ENCODE measurements at places on chromosomes 3 and 15.

DNA sequence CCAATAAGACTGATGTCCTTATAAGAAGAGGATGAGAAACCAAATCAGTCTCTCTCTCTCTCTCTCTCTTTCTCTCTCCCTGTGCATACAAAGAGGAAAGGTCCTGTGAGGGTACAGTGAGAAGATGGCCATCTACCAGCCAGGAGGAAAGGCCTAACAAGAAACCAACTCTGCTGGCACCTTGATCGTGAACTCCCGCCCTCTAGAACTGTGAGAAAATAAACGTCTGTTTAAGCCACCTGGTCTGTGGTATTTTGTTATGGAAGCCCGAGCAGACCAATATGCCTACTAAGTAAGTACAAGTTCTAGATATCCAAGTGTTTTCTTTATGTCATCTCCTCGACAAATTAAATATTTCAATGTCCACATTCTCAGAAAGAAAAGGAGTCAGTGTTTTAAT is 44.9 kb upstream of the TMC3 start:
- no peak for DNase-seq

DNA sequence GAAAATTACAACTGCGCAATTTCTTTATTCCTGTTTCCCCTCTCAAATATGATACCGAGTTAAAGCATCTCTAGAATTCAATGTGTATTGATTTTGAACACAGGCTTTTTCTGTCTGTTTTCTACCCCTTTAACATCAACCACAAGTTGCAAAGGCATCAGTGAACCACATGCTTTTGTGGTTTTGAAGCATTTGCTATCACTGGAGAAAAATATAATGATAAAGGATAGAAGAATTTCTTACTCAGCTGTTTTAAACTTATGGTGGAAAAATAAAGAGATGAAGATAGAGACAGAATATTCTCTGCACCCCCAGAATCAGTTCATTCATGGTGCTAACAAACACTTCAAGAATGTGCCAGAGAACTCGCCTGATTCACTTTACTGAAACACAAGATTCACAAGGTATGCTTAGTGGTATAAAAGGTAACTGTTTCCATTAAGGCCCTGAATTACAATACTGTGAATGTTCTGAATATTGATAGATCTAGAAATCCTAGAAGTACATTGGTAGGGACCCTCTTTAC is 9.5 kb upstream of the DPPA4 start:
- DNase-seq = no peak

GRCh38 chr15:76149291-76149915 is 89.6 kb downstream of the TMEM266 start:
- no peak for DNase-seq

DNA sequence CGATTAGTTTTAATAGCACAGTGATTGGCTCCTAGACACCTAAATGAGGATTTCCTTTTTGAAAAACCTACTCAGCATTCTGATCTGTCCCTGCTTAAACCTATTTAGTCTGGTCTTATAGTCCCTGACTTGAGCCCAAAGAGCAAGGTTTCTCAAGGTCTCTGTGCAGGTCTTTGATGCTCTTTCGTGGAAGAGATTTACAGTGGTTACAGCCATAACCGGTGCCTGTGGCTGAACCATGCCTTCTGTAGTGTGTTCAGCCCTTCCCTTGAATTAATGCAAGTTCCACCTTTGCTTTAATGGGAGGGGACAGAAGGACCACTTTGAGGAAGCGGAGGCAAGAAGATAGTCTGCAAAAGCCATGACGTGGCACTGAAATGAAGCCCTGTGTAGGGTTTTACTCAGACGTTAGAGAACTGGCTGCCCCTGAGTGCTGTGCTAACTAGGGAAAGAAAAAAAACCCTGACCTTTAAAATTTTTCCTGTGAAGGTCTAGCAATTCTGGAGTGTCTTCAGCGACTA is 43.0 kb downstream of the ZBTB38 start:
- DNase-seq = no peak

DNA sequence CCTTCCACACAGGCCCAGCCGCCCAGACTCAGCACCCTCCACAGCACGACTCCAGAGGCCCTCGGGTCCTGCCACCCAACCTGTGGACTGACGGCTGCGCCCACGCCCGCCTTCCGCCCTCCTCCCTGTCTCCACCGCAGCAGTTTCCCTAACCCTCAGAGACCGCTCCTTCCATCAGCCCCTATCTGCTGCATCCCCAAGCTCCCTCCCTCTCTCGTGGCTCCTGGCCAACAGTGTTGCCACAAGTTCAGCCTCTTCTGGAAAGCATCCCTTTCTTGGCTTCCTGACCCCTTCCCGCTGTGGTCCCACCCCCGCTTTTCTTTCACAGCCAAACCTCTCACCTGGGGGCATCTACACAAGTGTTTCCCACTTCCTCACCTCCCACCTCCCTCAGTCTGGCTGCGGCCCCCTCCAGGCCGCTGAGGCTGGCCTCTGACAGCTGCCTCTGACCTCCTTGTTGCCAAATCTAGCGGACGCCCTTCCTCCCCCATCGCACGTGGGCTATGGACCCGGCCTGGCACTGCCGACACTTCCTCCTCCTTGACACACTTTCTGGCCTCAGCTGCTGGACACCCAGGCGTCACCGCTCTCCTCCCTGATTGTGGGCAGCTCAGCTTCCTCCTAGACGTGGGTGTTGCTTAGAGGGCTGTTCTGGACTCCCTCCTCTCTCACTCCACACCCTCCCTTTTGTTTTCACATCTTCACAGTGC is 168.8 kb upstream of the TLE3 start:
- no peak for DNase-seq

All from stimulated activated CD4-positive, alpha-beta T cell treated with anti-CD3 and anti-CD28 coated beads, TNF-alpha, amount 100 ng/mL, for 48 hours (primary cell).